ENCODE measurements at places on chromosomes 11 and 22.

GRCh38 chr11:75427181-75427580, 5.8 kb downstream of the KLHL35 start:
- DNase-seq, result no peak

DNA sequence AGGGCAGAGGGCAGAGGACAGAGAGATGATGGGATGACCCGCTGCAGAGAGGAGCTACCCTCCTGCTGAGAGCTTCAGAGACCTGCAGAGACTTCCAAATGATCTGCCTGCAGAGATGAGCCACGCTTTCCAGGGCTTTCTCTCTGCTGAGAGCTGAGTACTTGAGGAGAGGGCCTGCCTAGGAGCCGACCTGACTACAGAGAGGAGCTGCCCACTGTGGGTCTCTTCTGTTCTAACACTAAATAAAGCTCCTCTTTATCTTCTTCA, 45.9 kb upstream of the SC5D start:
- no peak for DNase-seq

DNA sequence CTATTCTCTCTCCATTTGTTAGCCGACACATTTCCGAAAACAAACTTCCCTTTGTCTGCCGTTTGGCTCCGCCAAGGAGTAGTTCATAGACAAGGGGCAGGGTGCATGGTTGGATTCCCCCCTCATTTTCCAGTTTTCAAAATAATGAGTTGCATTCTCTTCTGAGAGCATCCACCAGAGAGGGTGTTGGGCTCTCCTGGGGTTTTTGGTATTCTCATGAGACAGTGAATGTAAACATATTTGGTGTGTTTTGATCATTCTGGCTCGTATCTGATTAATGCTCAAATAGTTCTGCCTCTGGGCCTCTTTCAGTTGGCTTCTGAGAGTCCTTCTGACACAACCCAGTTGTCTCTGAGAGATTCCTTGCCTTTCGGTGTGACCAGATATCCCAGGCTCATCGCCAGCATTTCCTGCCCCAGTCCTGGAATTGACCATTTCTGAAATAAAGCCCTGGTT, 21.7 kb downstream of the GRAMD4 start:
- DNase-seq, result no peak

DNA sequence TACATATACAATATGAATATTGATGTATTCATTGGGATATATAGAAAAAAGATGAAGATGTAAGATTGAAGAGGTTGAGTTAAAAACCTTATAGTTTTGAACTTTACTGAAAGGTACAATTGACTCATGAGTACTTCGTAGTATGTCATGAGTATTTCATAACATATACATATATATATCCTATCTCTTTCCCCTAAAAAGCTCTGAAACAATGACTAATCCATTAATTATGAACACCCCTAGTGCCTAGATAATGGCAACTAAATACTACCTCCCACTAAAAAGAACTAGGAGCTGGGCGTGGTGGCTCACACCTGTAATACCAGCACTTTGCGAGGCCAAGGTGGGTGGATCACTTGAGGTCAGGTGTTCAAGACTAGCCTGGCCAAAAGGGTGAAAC, 31.5 kb downstream of the SLC35F2 start:
- no peak for DNase-seq

- DNase-seq, result no peak
These were observed 292.3 kb downstream of the METTL15 start for GRCh38 chr11:28400331-28401100.

DNA sequence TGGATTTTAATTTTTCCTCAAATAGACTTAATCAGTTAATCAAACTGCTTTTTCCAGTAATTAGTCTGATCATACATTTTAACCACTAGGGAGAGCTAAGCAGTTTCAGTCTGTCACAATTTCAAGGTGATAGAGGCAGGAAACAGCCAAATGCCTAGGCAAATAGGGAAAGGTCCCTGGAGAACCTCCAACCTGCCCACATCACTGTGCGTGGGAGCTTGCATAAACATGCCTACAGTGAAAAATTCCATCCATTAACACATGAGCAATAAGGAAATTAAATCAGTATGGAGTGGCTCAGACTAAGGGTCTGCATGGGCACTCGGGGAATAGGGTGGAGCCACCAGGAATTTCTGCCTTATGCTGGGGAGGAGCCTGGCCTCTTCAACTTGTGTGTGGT, 74.6 kb downstream of the AASDHPPT start:
- no peak for DNase-seq

GRCh38 chr11:32586576-32587190, 3.1 kb downstream of the EIF3M start:
- no peak for DNase-seq

- DNase-seq, result no peak
These were observed 76.9 kb downstream of the DKK3 start for GRCh38 chr11:11931461-11932055.

GRCh38 chr11:20443596-20443995, 56.1 kb downstream of the PRMT3 start:
- no peak for DNase-seq

DNA sequence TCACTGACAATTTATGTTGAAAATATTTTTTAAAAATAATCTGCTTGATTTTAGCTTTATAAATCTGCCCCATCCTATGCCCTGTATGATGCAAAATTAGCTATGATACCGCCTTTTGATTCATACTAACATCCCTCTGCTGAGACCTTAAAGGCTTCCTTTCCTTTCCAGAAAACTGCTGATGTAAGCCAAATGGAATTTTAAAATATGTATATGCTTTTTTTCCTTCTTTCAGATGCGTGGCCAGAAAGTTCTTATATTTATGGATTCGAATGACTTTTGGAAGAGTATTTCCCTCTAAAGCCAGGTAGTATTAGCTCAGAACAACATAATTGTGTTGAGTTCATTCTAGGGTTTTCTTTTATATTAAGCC, 34.5 kb downstream of the SFI1 start:
- DNase-seq, result no peak

- DNase-seq, result no peak
These were observed 23.8 kb upstream of the ALDH3B2 start for GRCh38 chr11:67698247-67698646.

- DNase-seq, result no peak
These were observed 74.5 kb upstream of the NCAM1 start for GRCh38 chr11:112886434-112887370.

- no peak for DNase-seq
These were observed 757 bp downstream of the RNASEH2C start for GRCh38 chr11:65719871-65720210.

- no peak for DNase-seq
These were observed 9.0 kb upstream of the COMT start for GRCh38 chr22:19932367-19933206.

DNA sequence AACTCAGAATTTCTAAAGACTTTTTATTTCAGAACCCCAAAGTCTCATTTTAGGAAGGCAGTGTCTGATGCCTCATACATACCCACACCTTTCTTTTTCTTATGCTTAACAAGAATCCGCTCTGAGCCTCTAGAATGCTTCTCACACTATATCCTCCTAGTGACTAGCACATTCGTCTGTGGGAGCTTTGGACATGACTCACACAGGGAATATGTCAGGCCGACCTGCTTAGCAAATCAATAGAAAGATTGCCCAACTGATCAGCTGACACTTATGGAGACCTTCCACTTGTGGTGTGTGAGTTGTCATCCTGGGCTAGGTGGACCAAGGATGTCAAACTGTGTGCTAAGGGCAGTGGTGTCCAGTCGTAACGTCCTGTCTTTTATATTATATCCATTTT, 129.9 kb upstream of the TTC12 start:
- no peak for DNase-seq

DNA sequence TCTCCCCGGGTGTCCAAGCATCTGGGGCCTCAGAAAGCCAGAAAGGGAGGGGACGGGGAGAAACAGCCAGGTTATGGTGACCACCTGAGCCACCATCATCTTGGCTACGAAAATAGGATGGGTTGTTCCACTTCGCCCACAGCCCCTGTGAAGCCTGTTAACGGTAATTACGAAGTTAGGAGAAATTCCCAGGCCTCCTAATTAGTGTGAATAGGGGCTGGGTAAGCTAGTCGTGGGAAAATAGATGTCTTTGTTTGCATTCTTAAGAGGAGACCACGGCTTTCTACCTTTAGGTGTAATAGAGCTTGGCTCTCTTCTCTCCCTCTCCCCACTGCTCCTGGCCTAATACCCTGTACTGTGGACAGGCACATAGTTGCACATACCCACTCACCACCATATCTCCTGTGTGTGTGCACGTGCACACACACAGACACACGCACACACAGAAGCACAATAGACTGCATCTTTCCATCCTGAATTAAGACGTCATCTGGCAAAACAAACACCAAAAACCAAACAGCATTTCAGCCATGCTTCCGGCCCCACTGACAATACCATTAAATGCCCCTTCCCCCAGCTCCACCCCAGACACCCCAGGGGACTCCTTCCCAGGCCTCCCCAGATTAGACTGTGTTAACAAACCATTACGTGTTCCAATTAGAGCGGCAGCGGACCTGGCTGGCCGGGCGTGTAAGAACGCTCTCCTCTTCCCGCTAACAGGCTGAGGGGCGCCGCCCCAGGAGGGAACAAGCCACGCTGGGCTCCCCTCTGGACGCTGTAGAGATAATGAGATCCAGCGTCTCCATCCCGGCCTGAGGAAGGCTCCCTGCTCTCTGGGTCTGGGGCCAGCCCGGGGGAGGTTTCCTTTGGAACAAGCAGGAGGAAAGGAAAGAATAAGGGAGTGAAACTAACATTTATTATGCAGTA, 72.8 kb downstream of the TP53I11 start:
- no peak for DNase-seq

DNA sequence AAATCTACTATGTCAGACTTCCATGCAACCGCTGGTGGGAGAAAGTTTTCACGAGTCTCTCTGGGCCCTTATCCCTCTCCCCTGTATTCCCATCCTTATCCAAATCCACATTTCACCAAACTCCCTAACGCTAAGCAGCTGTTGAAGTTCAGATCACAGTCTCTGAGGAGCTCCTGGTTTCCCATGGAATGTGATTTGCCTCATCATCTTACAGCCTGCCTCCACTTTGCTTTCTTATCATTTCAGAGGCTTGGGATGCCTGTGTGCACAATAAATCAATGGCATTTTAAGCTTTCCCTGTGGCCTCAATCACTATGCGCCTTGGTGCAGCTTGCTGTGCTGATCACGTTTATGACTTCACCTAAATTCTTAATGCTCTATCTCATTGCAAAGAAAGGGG, 352.4 kb upstream of the FAT3 start:
- no peak for DNase-seq

- no peak for DNase-seq
These were observed 48.2 kb downstream of the CSF2RB start for GRCh38 chr22:36961626-36962025.

DNA sequence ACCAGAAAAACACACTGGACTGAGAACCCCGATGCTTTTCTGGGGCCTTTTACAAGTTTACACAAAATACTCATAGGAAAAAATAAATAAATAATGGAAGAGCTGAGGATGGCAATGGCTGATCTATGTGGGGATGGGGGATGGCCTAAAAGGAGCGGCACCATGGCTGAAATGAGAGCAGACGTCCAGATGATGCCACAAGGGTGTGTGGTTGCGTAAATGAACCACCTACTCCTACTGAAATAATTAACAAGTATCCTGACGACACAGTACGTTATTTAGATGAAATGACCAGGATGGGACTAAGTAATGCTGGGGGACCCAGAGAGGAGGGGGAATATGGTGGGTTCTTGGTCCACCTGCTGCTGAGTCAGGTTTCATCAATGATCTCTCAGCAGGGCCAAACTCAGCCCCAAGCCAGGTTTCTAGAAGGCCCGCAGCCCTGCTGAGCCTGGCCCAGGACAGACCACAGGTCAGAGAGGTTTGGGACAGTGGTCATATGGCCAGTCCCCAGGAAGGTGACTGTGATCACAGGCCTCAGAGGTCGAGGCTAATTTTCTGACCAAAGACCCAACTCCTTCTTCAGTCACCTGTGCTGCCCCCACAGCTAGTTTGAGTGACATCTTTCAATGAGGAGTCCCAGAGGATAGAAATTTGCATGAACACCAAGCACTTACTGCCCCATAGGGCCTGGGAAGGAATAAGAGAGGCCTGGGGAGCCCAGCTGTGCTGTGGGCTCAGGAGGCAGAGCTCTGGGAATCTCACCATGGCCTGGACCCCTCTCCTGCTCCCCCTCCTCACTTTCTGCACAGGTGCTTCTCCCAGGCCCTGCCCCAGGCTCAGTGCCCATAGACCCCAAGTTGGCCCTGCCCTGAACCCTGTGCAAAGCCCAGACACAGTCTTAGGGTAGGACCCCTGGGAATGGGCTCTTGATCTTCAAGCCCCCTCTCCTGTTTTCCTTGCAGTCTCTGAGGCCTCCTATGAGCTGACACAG, 76.3 kb upstream of the IGLL5 start:
- no peak for DNase-seq

- no peak for DNase-seq
These were observed 16.5 kb downstream of the CELSR1 start for GRCh38 chr22:46520880-46521279.

DNA sequence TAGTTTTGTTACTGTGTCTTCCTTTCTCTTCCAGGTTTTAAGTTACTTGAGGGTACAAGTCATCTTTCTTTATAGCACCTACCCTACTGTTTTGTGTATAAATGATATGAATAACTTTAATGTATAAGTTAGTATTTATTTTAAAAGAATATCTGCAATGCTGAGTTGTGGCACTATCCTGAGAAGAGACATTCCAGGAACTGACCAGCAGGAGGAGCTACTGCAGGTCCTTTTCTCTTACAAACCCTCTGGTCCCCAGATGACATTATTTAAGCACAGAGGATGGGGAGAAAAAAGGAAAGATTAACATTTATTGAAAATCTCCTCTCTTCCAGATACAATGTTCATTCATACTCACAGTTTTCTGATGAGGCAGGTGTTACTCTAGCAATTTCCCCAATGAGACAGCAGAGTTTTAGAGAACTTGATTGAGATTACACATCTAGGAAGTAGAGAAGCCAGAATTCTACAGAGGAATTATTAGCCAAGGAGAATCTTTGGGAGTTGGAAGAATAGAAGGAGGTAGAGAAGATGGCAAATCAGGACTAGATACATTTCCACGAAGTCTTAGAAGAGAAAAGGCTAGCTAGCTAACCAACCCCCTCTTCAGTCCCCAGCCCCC, 541.2 kb upstream of the API5 start:
- no peak for DNase-seq

DNA sequence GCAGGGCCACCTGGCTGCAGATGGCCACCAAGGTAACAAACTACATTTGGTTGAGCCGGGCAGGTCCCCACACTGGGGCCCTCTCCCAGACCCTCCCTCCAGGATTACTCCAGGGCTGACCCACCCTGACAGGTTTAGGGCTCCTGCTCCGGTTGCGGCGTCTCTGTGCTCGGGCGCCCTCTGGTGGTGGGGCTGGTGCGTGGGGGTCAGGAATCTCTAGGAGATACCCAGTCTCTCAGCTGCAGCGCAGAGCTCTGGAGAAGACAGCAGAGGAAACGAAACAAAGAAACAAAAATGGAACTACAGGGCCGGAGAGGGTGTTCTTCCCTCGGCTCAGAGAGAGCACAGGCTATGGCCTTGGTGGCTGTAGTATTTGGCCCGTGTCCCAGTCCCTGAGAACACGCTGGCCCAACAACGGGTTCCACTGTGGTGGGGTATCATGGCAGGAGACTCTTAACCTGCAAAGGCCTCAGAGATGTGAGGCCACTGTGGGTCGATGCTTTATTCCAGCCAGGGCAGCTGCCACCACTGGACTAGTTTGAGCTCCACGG, 2.4 kb downstream of the C11orf96 start:
- DNase-seq, result peak; percentile 90

GRCh38 chr22:23498811-23499798, 81.0 kb downstream of the IGLL1 start:
- no peak for DNase-seq

GRCh38 chr22:37633089-37633624, 6.3 kb upstream of the SH3BP1 start:
- DNase-seq, result no peak
